HT-29 (cell line): ENCODE measurements at places on chromosomes 1 and 21. TPM values are rescaled to one million over a fixed set of nuclear protein-coding genes. Genes with fewer than 3 reads are reported as not detected.

DNA sequence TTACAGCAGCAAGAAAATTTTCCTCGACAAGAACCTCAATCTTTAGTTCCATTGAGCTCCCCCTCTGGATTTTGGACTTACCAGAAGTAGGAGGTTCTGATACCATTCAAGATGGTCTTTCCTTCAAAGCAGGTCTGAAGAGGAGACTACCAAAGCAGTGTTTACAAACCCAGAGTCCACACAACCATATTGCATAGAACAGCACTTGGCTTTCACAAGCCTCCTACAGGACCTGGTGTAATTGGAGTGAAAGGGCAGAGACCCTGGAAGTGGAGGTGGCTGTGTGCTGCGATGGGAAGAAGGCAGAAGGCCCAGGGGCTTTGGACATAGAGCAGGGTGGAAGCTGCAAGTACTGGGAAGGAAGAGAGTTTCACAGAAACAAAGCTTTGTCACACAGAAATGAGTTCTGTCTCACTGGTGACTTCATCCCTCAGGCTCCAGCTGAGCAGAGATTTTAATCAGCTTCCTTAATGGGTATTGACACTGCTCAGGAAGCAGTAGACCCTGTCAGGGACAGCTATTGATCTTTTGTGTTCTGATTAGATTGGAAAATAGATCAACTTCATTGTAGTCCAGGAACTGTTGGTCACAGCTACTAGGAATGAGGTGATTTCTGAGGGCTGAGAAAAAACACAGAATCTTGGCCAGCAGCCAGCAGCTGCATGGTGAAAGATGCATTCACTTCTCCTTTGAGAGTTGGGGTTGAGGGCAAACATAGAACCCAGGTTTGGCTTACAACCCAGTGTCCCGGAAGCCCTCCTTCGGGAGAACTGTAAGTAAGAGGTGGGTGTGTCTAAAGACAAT is 124.0 kb downstream of the SYT2 start:
- DNase-seq: peak; percentile 58

- DNase-seq: no peak
Measured at GRCh38 chr1:194069831-194070218, 883.4 kb upstream of the B3GALT2 start.

DNA sequence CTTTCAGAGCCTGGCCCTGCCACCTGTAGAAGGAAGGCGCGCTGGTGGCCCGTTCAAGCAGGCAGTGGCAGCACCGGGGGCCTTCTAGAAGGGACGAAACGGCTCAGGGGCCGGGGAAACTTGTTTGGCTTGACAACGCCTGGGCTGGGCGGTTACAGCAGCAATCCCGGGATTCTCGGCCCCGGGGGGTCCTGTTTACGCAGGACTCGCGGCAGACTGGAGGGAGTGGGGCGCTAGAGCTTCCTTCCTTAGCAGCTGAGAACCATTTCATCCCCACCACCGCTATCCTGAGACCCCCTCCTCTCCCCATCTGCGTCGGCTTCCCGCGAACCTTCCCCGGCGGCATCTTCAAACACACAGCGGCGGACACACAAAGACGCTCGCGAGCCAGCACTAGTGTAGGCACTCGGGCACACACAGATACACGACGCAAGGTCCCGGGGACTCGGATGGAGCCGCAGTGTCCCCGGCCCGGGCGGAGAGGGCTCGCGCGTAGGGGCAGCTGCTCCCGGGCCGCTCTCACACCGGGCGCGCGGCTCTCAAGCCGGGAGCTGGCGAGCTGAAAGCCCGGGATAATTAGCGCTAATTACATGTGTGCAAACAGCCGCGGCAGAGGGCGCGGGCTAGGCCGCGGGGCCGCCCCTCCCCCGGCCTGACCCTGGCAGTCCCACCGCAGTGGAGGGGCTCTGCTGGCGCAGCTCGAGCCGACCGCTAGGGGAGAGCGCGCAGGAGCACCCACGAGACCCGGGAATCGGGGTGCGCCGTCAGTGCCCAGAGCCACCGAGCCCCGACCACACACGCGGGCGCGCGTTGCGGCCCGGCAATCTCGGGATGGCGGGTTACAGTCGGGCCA is 271.4 kb downstream of the FOXD2 start:
- peak; percentile 53 for DNase-seq

Gene RBM11
- not detected in 2 replicates for total RNA-seq

Gene IFI6
- total RNA-seq: 84.5 and 178 TPM in 2 replicates
